ENCODE measurements at places on chromosomes 11 and 22.

GRCh38 chr11:120197251-120197891, 13.5 kb upstream of the OAF start:
- DNase-seq = no peak

DNA sequence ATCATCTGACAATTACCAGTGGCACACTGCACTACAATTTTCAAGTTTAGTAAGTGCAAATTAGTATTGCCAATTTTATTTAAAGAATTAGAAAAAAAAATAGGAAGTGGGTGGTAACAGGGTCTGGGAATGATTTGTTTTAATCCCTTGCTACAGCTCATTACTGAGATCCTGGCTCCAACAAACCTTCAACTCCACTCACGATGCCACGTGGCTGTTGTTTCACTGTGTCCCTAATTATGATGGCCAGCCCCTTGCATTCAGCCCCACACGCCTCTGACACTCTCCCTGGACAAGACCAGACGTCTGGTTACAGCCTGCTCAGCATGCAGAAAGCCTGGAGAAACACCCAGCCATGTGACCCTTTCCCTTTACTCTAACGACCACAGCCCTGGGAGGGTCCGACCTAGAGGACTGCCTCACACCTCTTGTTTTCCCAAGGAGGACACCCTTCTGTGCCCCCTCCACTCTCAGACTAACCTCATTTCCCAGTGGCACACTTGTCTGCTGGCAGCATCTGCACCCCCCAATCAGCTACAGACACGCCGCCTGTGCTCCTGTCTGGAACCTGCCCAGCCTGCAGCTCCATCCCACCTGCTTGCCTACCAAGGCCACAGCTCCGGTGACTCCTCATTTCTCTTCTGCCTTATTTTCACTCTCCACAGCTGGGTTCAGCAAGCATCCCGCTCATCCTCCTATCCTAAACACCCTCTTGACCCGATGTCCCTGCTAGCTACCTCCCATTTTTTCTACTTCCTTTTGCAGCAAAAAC, 18.5 kb upstream of the SLC25A1 start:
- DNase-seq = no peak

- no peak for DNase-seq
Observed at GRCh38 chr11:22536071-22536470, 89.6 kb downstream of the FANCF start.

DNA sequence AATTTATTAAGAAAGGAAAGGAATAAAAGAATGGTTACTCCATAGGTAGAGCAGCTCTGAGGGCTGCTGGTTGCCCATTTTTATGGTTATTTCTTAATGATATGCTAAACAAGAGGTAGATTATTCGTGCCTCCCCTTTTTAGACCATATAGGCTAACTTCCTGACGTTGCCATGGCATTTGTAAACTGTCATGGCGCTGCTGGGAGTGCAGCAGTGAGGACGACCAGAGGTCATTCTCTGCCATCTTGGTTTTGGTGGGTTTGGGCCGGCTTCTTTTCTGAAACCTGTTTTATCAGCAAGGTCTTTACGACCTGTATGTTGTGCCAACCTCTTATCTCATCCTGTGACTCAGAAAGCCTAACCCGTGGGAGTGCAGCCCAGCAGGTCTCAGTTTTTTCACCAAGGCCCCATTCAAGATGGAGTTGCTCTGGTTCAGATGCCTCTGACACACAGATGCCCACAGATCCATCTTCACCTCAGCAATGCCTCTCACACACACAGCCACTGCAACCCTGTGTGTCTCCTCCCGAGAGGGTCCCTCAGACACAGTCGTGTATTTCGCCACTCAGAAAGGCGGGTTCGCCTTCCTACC, 16.4 kb upstream of the JAM3 start:
- DNase-seq = no peak

DNA sequence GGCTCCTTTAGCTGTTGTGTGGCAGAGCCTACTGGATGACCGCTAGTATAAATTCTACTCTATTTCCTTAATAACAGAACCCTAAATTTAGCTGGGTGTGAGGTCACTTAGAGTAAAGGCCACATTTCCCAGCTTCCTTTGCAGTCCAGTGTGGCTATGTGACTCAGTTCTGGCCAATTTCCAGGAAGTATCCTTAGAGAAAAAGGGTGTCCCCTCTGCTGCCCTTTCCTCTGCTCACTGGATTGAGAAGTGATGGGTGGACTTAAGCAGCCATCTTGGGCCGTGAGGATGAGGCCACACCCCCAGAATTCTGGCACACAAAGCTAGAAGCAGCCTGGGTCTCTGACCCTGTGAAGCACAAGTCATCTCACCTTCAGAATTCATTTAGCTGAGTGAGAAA, 11.7 kb upstream of the RASD2 start:
- no peak for DNase-seq

GRCh38 chr11:21552911-21553310, 640.0 kb upstream of the ANO5 start:
- DNase-seq = no peak

- DNase-seq = no peak
Observed at GRCh38 chr11:69355346-69355940, 61.5 kb downstream of the MYEOV start.

DNA sequence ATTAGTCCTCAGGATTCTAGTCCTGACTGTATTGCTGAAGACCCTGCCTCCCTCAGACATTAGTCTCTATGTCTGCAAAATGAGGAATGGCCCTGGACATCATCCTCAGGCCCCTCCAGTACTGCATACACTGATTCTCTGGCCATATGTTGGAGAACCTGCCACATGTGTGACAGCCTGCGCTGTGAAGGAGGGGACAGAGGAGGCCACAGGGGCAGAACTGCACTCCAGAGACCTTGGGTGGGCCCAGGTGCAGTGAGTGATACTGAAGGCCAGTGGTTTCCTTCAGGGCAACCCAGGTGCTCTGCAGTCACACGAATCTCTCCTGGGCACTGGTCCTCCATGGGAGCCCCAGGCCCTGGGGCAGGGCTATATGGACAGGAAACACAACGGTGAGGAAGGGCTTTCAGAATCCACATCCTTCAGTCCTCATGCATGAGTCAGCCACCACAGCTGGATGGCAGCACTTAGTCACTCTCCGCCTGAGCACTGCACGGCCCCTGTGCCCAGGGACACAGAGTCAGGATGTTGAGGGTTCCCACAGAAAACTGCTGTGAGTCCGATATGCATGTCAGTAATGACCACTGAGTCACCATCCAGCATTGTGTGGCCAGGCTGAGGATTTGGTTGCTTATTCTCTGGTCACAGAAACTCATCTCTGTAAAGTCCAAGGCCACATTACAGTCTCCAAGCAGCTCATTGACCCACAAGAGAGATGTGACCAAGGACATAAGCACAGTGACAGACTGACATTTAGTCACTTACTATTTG, 39.7 kb downstream of the ME3 start:
- DNase-seq = peak; percentile 96

- no peak for DNase-seq
Observed at GRCh38 chr11:75615751-75616150, 53.1 kb downstream of the MAP6 start.

GRCh38 chr11:91527380-91528030, 697.1 kb upstream of the FAT3 start:
- DNase-seq = no peak

Measured in PC-9 (cell line).